ENCODE measurements at places on chromosomes 7 and 10.

DNA sequence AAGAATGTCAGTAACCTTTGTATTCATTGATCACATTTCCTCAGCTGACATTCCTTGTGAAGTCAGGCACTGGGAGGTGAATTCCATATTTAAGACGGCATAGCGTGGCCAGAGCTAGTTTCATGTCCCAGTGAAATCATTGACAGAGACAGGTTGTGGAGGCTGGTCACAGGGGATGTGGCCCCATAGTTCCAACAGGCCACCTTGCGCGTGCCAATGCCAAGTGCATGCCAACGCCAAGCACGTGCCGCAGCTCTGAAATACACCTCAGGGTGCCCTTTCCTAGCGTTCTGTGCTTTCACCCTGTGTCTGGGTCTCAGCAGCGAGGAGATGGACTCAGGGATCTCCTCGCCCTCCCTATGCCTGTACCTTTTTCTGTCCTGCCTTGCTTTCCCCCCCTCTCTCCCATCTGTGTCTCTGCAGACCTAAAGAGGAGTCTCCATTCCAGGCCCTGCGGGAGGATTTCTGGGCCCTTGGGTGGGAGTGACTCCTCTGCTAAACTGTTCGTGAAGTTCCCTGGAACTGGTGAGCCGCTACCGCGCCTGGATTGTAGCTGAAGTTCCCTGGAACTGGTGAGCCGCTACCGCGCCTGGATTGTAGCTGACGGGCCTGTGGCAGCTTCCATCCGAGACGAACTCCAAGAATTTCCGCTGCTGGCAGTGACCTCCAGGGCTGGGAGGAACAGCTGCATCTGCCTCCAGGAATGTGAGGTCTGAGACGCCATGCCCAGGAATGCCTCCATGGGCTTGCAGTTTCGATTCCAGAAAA is 19.7 kb downstream of the AQP1 start:
- DNase-seq: no peak

DNA sequence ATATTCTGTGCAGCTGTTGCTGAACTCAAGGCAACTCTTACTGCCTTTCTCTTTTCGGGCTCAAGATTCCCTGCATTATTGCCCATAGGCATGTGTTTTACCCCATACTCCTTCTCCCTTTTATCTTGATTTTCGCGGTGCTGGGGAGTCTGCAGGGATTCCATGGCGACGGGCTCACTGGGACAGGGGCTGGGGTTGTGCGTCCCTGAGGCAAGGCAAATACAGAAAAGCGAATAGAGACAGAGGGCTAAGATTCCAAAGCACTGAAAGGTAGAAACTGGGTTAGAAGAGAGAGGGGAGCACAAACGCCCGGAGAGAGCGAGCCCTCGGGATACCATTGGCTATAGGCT is 519 bp upstream of the RPP38 start:
- no peak for DNase-seq

DNA sequence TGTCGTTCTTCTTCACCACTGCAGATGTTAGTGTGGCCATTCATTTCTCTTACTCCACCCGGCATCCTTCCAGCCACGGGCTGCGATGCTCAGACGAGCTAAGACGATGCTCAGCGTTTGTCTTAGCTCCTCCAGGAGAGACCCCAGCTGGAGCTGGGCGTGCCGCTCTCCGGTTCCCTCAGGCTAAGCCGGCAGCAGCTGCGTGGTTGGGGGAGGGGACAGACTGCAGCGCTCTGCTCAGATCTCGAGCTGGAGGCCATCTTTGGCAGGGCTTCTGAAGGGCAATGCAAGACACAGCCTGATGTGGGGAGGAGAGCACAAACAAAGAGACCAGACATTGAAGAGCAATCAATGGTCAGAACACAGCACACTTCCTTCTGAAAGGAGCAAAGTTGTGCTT is 4.8 kb downstream of the INA start:
- DNase-seq: no peak

GRCh38 chr10:132627666-132628531 is 90.3 kb downstream of the INPP5A start:
- DNase-seq: no peak

GRCh38 chr10:17431871-17432311 is 22.5 kb downstream of the ST8SIA6 start:
- DNase-seq: no peak

GRCh38 chr7:96910486-96910885 is 94.9 kb upstream of the DLX6 start:
- no peak for DNase-seq

GRCh38 chr10:7408291-7409044 is 2.4 kb downstream of the SFMBT2 start:
- peak; percentile 49 for DNase-seq

- DNase-seq: no peak
Measured at GRCh38 chr7:115789901-115790300, 240.7 kb downstream of the TFEC start.

GRCh38 chr7:77331938-77332695 is 84.0 kb downstream of the GSAP start:
- peak; percentile 66 for DNase-seq

DNA sequence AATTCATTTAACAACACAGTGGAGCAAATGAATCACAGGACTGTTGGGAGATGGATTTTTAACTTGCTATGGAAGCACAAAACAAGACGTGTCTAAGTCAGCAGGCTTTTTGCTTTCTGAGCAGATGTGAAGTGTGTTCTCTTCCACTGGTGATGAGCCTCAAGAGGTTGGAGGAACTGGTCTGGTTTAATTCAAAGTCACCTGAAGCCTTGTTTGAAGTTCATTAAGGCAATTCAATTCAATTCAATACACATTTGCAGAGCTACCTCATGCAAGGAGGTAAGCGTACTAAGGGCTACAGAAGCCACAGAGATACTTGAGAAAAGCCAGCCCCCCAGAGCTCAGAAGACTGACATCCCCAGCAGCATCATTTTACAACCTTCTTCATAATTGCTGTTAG is 68.4 kb upstream of the PALS2 start:
- no peak for DNase-seq

DNA sequence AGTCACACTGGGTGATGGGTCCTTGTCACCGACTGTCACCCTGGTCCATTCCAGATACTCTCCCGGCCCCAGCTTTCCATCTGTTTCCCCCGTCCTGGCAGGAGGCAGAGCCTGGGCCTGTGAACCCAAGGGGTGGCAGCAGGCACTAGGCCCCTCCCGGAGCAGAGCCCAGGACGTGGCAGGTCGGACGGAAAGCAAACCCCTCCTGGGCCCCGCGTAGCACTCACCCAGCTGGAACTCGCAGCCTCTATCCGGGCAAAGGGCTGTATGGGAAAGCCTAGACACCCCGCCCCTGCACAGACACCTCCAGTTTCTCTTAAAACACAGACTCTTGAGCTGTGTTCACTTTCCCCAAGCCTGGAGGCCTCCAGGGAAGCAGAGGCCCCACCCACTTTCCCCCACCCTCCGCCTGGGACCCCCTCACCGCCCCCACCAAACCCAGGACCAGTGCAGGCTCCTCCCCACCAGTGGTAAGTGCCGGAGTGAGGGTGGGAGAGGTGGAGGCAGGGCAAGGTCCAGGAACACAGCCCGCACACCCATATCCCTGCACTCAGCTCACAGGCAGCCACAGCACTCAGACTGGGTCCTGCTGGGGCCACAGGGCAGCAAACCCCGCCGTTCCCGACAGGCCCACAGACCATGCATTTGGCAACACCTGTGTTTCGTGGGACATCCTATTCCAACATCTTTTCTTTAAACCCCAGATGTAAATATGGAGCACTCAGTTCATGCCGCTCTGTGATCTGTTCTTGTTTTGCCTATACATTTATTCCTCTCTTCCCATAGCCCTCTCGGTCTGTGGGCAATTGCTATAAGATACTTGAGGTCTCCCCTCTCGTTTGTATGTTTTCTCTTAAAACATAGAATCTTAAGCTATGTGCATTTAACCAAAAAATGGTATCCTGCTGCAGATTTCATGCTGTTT is 98.2 kb upstream of the PDGFA start:
- DNase-seq: no peak

DNA sequence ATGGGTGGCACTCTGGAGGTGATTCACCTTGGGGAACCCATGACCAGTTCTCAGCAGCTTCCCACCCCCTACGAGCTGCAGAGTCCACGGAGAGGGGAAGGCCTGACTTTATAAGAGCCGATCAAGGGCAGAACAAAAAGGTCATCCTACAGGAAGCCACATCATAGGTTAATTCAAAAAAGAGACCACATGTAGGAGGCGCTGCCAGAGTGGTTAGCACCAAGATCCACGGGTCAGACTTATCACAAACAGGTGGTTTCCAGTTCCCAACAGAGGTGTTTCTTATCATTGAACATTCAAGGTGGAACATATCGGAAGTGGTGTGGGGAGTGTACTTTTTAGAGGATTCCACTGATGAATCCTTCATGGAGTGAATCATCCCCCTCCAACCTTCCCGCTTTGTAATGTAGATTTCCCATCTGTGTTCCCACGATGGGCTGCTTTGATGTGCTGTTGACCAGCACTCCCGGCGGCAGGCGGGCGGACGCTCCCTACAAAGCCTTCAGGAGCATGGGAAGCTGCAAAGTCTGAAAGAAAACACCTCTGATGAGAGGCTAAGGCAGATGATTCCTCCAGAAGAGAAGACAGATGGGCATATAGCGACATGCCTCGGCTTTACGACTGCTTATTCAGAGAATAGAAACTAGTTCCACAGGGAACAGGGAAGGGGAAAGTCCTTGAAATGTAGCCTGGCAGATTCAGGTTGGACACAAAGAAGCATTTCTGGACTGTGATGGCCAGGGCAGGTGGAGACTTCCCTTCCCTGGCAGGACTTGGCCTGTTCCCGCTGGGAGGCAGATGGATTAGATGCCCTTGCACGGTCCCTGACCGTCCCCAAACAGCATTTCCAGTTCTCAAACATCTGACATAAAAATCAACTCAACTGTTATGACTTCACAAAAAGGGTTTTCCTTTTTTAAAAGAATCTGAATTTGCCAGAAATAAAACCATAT is 66.5 kb downstream of the AFAP1L2 start:
- DNase-seq: no peak

DNA sequence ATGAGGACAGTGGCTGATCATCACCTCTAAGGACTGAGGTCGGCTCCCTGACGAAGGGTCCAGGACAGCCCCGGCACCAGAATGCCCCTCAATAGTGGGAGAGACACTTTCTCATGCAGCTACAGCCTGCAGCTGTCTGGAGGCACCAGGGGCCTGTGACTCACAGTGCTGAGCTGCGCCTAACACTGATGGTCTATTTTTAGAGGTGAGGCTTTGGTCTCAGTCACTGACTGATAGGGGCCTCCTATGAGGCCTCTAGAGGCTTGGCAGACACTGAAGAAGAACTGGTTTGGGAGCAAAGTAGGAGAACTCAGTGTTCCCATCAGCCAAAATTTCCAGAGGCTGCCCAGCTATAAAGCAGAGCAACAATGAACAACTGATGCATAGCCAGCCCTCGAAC is 130.1 kb downstream of the COBL start:
- DNase-seq: no peak

- DNase-seq: no peak
Measured at GRCh38 chr10:119778776-119779445, 53.1 kb downstream of the INPP5F start.

GRCh38 chr10:31669357-31669756 is 259.3 kb downstream of the ARHGAP12 start:
- DNase-seq: no peak

DNA sequence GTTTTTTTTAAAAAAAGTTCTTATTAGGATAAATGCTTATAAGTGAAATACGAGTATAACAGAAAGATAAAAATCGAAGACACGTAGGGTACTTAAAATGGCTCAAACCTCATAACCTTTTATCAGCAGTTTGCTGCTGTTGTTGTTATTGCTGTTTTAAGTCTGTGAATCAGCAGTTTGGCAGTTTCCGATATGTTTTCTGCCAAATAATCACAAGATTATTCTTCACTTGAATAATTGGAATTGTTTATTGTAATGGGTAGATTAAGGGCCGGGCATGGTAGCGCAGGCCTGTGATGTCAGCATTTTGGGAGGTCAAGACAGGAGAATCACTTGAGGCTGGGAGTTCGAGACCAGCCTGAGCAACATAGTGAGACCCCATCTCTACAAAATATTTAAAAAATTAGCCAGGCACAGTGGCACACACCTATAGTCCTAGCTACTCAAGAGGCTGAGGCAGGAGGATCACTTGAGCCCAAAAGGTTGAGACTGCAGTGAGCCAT is 177.6 kb downstream of the VTI1A start:
- no peak for DNase-seq

GRCh38 chr7:151400626-151401315 is 9.1 kb downstream of the WDR86 start:
- DNase-seq: no peak

GRCh38 chr7:123571187-123571586 is 13.6 kb upstream of the NDUFA5 start:
- no peak for DNase-seq

- DNase-seq: no peak
Measured at GRCh38 chr7:129771201-129771927, 159.8 kb downstream of the NRF1 start.

GRCh38 chr7:74355091-74355490 is 65.9 kb downstream of the CLIP2 start:
- DNase-seq: no peak

GRCh38 chr7:106720641-106721040 is 59.7 kb upstream of the CCDC71L start:
- no peak for DNase-seq

DNA sequence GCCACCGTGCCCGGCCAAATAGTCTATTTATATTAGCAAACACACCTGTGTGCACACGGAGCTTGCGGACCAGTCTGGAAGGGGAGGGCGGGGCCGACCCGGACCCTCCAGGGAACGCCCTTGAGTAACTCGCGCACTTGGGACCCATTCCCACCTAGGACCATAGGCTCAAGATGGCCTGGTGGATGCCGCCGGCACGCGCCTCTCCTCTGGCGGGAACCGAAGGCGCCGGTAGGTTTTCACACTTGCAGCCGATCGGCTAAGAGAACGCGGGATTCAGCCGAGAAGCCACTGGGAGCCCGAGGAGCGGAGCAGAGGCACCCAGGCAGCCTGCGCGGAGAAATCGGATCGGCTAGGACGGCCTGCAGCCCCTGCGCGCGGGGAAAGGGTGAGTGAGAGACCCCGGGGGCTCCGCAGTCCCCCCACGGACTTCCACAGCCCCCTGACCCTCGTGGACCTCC is 18.9 kb downstream of the IFT22 start:
- no peak for DNase-seq

DNA sequence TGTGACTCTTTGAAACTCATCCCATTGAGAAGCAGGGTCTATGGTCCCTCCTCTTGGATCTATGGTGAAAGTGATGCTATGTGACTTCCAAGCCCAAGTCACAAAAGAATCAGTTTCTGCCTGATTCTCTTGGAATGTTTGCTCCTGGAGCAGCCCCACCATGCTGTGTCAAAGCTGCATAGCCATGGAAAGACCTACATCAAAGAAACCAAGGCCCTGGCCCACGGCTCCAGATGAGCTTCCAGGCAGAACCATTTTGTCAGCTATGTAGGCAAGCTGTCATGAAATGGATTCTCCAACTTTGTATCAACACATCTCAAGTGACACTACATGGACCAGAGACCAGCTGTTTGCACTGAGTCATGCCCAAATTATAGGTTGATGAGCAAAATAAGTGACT is 77.0 kb downstream of the AASS start:
- no peak for DNase-seq

- DNase-seq: no peak
Measured at GRCh38 chr10:130357951-130358350, 221.8 kb downstream of the GLRX3 start.

Data from CD4-positive, alpha-beta T cell treated with Interleukin-15 for 4 hours (primary cell).